Effector CD8-positive, alpha-beta T cell (primary cell): ENCODE measurements at places on chromosomes 3 and 15.

GRCh38 chr15:82146990-82147461, 101.2 kb upstream of the MEX3B start:
- DNase-seq: no peak

DNA sequence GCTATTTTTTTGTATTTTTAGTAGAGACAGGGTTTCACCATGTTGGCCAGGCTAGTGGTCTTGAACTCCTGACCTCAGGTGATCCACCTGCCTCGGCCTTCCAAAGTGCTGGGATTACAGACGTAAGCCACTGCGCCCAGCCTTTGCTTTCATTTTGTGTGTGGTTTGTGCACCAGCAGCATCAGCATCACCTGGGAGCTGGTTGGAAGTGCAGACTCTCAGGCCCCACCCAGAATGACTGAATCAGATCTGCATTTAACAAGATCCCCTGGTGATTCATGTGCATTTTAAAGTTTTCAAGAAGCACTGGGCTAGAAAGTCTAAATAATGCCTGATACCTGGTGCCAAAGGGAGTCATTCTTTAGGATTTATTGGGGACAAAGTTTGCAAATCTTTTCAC, 73.4 kb upstream of the BNIP2 start:
- no peak for DNase-seq

DNA sequence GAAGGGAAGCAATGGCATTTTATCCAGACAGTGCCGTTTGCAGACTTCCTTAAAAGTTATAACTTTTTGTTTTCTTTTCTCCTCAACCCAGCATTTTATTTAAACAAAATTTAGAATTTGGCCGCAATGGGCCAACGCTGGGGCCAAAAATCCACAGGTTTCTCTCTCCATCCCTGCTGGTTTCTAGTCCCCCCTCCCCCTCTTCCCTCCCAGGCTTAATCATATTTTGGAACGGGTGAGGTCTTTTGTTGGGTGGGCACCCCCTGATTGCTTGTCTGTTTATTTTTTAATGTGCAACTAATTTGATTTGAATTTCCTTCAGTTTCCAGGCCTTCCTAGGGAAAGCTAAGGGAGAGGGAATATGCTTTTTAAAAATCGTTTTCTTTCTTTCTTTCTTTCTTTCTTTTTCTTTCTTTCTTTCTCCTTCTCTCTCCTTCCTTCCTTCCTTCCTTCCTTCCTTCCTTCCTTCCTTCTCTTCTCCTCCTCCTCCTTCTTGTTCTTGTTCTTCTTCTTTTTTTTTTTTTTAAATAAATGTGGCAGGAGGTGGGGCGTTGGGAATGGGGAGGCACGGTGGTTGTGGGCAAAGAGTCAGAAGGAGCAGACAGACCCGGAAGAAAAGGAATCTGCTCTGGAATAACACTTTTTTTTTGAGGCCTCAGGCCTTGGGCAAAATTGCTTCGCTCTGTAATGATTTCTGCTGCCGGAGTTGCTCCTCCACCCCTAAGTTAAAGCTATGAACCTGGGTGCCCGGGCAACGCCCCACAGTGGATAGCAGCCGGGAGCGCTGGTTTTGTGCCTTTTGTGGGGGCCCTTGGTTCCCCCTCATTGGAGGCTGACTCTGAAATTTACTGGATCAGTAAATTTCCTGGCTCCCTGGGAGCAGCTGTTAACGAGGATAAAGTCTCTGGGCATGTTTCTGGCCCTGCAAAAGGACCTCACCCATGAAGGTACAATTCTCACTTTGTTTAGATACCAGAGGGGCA, 1.9 kb downstream of the FNDC3B start:
- no peak for DNase-seq

- no peak for DNase-seq
Measured at GRCh38 chr3:56294286-56294685, 174.0 kb downstream of the ERC2 start.

DNA sequence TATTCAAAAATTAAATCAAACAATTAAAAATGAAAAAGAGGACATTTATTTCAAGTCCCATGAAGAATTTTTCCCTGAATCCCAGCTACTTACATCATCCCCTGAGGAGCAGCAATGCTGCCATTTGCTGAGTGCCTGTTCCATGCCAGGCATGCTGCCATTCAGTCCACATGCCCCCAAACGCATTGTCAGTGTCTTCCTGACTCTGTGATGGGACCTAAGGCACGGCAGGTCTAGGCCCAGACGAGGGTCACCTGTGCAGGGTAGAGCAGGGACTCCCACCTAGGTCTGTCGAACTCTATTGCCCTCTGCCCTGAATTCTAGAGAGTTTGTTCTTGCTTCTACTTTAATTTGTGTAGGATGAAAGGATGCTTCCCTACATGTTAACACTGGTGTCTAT, 7.0 kb downstream of the PSTPIP1 start:
- DNase-seq: no peak

DNA sequence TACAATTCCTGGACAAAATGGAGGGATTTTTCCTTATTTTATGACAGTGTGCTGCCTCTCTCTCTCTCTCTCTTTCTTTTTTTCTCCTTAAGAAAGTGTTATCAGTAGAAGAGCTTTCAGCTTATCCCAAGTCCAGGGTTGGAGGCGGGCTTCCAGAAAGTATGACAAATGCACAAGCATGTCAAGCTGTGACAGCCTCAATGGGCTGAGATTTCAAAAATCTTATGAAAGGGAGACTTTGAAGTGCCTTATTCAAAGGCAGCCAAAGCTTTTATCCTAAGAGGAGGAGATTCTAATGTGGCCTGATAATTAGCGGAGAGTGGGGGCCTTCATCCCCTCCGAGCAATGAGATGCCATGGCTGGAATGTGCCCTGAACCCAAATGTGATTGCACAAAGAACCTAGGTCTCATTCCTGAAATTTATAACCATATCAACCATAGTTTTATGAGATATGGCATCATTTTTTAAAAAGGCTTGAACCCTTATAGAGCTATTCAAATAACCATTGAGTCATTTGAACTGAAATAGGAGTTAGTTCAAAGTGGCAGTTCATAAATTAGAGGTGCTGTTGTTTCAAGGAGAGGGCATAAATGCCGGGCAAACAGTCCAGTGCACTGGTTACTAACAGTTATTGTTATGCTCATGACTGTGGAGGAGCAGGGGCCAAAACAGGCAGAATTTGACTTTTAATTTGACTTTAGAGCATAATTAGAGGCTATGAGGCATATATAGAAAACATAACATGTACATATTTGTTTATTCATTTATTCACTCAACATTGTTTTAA, 261.6 kb upstream of the THRB start:
- DNase-seq: no peak

GRCh38 chr3:42529468-42529867, 27.0 kb downstream of the VIPR1 start:
- no peak for DNase-seq

- no peak for DNase-seq
Measured at GRCh38 chr3:156678197-156678596, 3.8 kb downstream of the TIPARP start.
